Renal cortical epithelial cell (primary cell): ENCODE measurements at places on chromosomes 3 and 15.

DNA sequence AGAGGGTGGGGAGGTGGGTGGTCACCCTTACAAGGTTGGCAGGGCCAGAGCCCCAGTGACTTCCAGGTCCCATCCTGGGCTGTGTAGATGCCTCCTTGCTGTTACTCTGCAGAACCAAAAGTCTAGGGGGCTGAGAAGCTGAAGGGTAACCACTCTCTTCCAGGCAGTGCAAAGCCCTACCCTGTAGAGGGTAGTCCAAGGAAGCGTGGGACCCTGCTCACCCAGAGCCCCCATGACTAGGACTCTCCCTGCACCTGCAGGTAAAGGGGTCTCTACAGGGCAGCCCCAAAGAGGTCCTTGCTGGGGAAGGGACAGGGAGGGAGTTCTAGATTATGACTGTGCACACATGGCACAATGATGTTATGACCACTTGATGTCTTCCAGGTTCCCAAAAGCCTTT, 14.2 kb downstream of the GHRL start:
- no peak for DNase-seq

DNA sequence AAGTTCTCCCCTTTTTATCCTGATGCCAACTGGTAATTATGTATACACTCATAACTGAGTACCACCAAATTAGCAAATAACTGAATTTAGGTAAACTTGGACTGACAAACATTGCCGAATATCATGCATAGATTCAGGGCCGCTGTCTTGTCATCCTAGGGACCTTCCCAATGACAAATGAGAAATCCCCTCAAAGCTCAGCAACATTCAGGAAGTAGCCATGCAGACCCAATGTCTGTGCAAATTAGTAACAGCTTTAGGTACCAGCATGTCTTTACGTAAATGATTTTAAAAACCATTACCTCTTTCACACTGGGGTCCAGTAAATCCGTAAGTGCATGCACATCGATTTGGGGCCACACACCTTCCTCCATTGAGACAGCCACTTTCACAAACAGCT, 49.5 kb downstream of the FBN1 start:
- DNase-seq = no peak

- DNase-seq = no peak
These were observed 26.0 kb downstream of the NBEAL2 start for GRCh38 chr3:47005212-47006144.

DNA sequence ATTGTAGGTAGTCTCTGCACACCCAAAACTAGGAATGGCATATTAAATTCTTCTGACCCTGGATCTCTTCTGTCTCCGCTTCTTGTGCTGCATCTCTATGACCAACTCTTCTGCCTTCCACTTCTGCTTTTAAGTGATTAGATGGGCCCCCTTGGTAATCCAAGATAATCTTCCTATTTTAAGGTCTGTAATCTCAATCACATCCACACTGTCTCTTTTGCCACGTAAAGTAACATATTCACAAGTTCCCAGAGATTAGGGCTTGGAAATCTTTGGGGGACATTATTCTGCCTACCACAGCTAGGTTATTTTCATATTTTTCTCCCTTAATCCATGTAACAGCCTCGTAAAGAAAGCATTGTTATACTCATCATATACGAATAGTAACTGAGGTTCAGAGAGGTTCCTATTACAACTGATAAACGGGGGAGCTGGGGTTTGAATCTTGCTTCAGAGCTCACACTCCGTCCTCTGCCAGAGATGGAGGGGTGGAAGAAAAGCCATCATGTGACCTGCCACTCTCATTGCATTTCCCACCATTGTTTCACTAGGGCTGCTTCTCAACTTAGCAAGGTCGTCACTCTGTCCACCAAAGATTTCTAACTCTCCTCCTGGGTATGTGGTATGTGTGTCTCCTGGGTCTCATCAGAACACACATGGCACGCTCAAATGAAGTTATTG, 6.6 kb upstream of the CD47 start:
- DNase-seq = no peak

- no peak for DNase-seq
These were observed 37.1 kb downstream of the GASK1A start for GRCh38 chr3:43015991-43016865.

- DNase-seq = no peak
These were observed 241.9 kb downstream of the MEIS2 start for GRCh38 chr15:36858423-36858822.

- peak; percentile 36 for DNase-seq
These were observed 20.2 kb upstream of the DIPK2A start for GRCh38 chr3:143951351-143951971.
